ENCODE measurements at places on chromosomes 1 and 21.

DNA sequence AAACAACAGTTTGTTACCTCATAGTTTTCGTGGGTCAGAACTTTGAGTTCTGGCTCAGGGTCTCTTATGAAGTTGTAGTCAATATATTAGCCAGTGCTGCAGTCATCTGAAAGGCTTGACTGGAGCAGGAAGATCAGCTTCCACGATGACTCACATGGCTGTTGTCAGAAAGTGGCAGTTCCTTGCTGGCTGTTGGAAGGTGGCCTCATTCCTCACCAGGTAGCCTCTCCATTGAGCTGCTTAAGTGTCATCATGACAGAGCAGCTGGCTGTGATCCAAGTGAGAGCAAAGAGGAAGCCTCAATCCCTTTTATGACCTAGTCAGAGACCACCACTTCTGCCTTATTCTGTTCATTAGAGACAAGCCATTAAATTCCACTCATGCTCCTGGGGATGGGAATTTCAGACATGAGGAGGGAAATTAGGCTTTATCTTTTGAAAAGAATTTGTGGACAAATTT, 5.6 kb downstream of the OSBPL9 start:
- DNase-seq, result peak; percentile 98

DNA sequence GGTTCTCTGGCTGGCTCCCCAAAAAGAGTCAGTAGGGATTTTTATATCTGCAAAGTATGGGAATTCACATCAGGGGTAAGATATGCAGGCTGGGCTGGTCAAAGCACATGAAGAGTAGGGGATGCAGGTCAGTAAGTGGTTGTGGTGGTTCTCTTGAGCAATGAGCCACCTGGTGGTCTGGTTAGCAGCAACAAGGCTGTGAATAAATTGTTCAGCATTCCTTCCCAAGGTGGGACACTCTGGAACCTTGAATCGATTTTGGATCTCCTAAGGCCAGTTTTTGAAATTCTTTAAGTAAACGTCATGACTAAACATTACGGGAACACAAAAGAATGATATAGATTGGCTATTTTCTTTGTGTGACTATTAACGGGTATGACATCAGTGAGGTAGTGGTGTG, 563.0 kb upstream of the NEGR1 start:
- no peak for DNase-seq

GRCh38 chr1:3654549-3655281, 2.4 kb downstream of the TP73 start:
- no peak for DNase-seq

DNA sequence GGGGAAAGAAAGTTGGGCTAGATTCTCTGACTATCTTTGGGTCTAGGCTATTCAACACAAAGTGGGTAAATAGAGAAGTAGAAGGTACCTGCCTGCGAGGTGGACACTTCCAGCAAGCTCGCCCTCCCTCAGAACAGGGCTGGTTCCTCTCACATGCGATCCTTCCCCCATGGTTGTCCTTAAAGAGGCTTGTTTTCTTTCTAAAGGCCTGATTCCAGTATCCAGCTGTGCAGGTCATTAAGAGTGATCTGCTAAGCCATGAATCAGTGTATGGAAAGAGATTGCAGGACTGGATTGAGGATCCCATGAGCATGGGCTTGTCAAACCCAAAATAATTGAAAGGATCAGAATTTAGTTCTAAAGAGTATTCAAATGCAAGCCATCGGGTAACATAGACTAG, 189.0 kb downstream of the URB2 start:
- no peak for DNase-seq

- no peak for DNase-seq
Measured at GRCh38 chr21:36584980-36585940, 105.3 kb upstream of the CLDN14 start.

- no peak for DNase-seq
Measured at GRCh38 chr1:202201266-202201665, 7.7 kb downstream of the LGR6 start.

- no peak for DNase-seq
Measured at GRCh38 chr1:234975941-234976860, 152.4 kb downstream of the TOMM20 start.

DNA sequence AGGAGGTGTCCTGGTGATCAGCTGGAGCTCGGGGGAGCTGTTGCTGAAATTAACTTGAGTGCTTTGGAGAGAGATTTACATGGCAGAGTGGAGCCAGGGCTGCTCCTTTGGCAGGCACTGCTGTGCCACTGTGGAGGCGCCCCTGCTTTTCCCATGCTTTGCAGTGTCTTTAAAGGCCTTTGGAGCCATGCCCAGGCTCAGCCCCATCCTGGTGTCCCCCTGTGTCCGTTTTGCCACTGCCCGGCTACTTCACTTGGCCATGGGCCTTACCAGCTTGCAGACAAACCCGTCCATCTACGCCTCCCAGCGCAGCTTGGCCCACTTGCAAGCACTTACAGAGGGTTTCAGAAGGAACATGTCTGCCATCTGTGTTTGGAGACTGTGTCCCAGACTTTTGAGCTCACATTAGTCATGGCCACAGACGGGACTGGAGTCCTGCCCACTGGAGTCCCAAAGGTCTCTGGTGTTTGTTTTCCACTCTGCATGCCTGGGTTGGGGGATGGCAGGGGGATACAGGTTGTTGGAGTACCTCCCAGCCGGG, 18.2 kb upstream of the LAMTOR5 start:
- DNase-seq, result no peak

GRCh38 chr1:241533326-241534115, 1.3 kb downstream of the KMO start:
- no peak for DNase-seq

DNA sequence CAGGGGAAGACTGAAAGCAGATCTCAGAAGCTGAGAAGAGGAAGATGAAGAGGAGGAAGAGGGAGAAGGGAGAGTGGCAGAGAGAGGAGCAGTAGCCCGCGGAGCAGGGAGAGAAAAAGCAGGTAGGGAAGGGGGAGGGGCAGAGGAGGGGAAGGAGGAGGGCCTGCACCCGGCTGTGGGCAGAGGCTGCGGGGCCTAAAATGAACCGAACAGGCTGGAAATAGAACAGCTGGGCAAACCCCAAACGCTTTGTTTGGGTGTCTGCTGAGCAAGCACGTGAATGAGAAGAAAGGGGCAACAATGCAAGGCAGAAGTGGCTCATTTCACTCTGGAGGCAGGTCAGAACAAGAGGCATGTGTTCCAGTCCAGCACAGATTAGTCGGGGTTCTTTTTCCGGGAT, 33.5 kb downstream of the KCNC4 start:
- peak; percentile 39 for DNase-seq
